HCT116 (cell line): ENCODE measurements at places on chromosomes 12 and 14. TPM values are rescaled to one million over a fixed set of nuclear protein-coding genes. Genes with fewer than 3 reads are reported as not detected.

The FSCB gene
- not detected for total RNA-seq

The RNF212B gene
- not detected for total RNA-seq

The SCN8A gene
- 7.1 TPM for total RNA-seq

The CATSPERB gene
- total RNA-seq: 0.74 TPM

The CCDC175 gene
- not detected for total RNA-seq

The LRRC43 gene
- not detected for total RNA-seq

DNA sequence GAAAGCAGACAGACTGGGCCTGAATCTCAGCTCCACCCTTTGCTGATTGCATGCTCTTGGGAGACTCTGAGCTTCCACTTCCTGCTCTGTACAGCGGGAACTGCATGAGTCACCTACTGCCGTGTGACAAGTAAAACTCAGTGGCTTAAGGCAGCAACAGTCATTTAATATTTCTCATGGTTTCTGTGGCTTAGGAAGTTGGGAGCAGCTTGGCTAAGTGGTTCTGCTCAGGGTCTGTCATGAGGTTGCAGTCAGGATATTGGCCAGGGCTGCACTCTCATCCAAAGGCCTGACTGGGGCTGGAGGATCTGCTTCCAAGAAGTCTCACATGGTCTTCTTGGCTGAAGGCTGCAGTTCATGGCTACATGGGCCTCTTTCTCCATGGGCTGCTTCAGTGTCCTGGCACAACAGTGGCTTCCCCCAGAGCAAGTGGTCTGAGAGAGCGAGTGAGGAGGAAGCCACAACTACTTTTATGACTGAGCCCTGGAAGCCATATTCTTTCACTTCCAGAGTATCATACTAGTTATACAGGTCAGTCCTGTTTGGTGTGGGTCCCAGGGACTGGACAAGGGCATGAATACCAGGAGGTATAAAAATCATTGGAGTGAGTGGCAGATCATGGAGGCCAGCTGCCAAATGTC lies 49.7 kb downstream of the FAM222A start:
- peaks cover 12% of the 10 kb centered on the region for H3K4me1 ChIP-seq
- H3K36me3 ChIP-seq: no peaks in the 10 kb centered on the region
- no peaks in the 10 kb centered on the region for H3K27me3 ChIP-seq
